ENCODE measurements at places on chromosomes 1 and 21. TPM values are rescaled to one million over a fixed set of nuclear protein-coding genes. Genes with fewer than 3 reads are reported as not detected.

Gene TRIM67
- 1.3 TPM for total RNA-seq

DNA sequence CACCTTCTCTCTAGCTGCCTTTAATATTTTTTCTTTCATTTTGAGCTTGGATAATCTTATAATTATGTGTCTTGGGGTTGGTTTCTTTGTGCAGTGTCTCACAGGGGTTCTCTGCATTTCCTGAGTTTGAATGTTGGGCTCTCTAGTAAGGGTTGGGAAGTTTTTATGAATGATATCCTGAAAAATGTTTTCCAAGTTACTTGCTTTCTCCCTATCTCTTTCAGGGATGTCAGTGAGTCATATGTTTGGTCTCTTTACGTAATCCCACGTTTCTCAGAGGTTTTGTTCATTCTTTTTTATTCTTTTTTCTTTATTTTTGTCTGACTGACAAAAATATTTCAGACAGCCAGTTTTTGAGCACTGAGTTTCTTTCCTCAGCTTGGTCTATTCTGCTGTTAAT, 55.4 kb upstream of the CCDC190 start:
- no peak for DNase-seq

Gene ZNF683
- not detected for total RNA-seq

Gene WLS
- total RNA-seq: 3.2 TPM

GRCh38 chr1:167767761-167768160, 46.0 kb downstream of the MPZL1 start:
- no peak for DNase-seq

Gene MANEAL
- total RNA-seq: 30.0 TPM

- no peak for DNase-seq
These were observed 79.0 kb upstream of the COA6 start for GRCh38 chr1:234294109-234294817.

DNA sequence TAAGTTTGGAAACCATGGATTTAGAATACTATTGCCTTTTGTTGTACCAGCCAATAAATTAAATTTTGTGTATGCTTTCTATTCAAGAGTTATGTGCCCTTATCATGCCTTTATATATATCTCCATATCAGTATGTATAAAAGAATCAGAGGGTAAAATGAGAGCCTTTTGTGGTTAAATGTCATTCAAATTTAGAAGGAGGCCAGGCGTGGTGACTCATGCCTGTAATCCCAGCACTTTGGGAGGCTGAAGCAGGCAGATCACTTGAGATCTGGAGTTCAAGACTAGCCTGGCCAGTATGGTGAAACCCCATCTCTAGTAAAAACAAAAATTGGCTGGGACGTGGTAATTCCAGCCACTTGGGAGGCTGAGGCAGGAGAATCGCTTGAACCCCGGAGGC, 88.9 kb downstream of the XPR1 start:
- no peak for DNase-seq

DNA sequence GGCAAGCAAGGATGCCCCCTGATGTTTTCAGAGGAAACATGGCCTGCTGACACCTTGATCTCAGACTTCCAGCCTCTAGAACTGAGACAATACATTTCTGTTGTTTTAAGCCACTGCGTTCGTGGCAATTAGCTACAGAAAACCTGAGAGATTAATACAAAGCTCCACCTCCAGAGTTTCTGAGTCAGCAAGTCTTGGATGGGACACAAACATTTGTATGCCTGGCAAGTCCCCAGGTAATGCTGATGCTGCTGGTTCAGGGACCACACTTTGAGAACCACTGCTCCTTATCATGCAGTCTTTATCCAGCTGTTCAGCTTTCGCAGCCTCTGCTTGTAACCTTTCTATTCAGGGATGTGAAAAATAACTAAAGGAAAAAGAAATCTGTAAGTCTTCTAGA, 565.7 kb upstream of the PLXNA2 start:
- no peak for DNase-seq

DNA sequence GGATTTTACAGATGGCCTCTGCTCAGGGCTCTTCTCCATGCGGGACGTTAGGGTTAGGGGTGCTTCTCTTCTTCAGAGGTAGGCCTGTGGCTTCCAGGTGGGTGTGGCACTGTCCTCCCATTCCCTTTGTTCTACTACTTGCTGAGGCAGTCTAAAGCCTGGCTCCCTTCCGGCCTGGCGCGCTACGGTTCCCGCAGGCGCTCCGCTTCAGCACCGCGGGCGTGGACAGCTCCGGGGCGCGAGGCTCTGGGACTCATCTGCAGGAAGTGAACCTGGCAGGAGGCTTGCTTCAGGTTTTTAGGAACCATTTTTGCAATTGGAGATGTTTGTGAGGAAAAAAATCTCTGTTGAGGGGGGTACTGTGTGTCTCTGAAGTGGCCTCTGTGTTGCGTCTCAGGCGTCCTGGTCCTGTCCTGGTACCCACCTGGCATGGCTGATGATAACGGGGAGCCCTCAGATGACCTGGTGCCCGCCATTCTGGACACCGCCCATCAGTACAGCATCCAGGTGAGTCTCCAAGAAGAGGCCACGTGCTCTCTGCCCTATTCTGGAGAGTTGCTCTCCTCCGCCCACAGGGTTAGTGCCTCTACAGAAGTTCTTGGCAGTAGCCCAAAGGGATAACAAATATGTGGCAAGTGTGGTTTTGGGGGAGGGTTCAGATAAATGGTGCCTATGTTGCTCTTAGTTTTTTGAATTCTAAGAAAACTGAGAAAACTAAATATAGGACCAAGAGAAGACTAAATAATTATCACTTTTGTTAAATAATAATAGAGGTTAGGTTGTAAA, 1.9 kb downstream of the MANEAL start:
- peak; percentile 54 for DNase-seq

DNA sequence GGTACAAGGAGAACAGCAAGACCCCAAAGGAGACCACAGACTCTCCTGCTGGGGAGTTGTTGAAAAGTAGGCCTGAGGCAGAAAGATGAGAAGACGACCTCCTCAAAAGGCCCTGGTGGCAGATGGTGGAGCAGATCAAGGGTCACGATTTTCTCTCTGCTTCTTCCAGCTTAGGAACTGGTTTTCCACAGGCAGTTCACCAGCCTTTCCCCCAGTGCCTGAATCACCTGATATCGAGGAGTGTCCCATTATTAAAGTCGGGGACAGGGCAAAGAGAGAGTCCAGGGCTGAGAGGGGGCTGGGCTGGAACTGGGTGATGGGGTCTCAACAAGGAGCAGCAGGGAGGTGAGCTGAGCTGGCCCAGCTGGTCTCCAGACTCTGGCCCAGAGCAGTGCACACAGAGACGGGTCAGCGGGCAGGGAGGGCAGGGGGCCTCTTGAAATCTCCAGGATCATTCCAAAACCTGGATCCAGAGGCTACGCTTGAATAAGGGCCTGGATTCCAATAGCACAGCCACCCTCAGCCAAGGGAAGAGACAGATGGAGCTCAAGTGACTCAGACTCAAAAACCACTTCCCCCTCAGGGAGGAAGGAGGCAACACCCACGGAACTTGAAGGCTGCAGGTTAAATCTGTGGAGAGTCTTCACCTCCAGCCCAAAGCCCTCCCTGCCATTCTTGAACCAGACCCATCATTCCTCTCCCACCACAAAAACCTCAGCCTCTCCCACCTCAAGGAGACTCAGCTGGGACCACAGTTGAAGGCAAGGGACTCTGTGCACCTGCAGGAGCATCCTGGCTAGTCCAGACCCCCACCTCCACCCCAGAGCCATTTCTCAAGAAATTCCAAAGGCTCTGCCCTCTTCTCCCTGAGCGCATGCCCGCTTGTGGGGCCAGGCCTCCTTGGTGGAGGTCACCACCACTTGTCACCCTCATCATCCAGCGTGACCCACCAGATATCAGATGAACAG, at the start of gene S100A5:
TSS of gene S100A5 (minus strand) at position 541 of the 968 bp plus-strand sequence. CDS start 743 bp downstream, outside the sequence.
- no peak for DNase-seq

GRCh38 chr1:217687511-217687910, 56.4 kb downstream of the SPATA17 start:
- no peak for DNase-seq

Gene RXFP4
- not detected for total RNA-seq

GRCh38 chr1:225349826-225350225, 78.0 kb downstream of the LBR start:
- DNase-seq: no peak

GRCh38 chr1:196609370-196609737, 1.1 kb upstream of the KCNT2 start:
- DNase-seq: no peak

Gene VAMP3
- 79.0 TPM for total RNA-seq

Gene OLIG1
- 1.7 TPM for total RNA-seq

Gene NMNAT2
- total RNA-seq: not detected

Gene HTR6
- not detected for total RNA-seq
